Eye (tissue), 1 donor: ENCODE measurements at places on chromosomes 7 and 10.
A peak's percentile ranks its signal among the peaks of the same experiment; 100 is the strongest.

DNA sequence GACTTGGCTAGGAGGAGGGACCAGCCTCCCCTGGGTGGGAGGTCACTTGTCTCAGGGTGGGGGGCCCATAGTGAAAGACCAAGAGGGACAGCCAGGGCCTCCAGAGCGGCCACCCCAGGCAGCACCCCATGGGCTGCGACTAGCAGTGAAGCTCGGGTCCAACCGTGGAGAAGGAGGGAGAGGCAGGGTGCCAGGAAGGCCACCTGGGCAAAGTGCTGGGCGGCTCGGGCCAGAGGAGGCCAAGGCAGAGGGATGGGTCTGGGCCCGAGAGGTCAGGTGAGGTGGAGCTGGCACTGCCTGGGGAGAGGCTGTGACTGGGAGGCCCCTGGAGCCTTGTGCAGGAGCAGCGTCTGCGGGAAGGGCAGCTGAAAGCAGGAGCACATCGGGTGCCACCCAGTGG is 41.8 kb downstream of the CLRN3 start:
- no peak for DNase-seq

DNA sequence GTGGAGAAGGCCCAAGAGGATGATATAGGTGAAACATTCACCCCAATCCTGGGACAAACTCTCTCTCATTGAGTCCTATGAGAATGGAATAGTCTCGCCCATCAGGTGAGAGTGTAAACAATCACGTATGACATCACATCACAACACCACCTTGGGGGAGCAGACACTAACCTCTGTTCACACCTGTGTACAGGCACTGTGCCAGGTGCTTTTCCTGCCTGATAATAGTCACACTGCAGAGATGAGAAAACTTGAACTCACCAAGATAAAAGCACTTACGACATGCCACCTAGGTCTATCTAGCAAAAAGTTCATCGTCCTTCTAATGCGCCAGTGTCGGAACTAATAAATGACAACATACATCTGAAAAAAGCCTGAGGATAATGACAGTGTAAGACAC is 187.8 kb downstream of the FAM107B start:
- no peak for DNase-seq

- no peak for DNase-seq
These were observed 24.1 kb upstream of the C10orf71 start for GRCh38 chr10:49274886-49275285.

DNA sequence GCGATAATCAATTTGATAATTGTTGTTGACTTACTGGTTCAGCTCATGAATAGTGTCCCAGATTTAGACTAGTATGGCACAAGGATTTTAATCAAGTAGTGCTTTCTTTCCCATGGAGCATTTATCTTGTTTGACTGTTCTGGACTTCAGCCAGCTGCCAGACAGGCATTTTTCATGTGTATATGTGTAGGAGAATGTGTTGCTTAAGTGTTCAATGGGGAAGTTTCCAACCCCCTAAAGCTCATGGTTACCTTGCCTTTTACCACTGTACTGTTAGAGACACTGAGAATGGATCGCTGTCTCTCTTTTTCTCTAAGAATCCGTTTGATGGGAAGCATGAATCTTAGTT is 103.9 kb downstream of the LRRC4 start:
- peak; percentile 17 for DNase-seq

GRCh38 chr10:72466018-72466417 is 111.3 kb upstream of the DNAJB12 start:
- DNase-seq: no peak

DNA sequence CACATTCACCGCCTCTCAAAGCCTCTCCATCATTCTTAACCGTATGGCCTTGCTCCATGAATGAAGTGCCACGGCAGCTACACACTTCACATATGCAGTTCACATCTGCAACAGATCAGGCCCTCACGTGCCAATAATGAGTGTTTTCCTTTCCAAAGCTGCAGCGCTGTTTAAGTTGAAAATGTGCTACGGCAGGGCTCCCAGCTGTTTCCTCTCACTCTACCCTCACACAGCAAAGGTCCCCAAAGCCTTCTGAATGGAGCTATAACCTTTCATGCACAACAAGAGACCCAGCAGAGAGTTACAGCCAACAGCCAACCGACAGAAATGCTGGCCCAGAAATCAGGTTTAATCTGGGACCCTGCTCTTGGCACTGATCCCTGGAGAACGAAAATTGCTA is 236.1 kb downstream of the ELMO1 start:
- DNase-seq: peak; percentile 61

DNA sequence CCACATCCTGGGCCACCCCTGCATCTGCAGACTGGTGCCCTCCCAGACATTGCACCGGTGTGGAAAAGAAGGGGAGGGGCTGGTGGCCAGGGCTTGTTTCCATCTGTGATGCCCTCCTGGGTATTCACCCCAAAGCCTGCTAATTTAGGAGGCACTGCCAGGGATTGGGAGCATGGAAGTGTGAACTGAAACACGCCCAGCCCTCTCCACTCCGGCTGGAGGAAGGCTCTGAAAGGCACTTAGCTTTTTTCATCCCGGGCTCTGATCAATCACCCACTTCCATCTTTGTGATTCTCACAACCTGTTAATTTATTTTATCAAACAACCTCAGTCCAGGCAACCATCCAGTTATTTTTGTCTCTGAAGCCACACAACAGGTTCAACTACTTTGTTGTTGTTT is 20.9 kb upstream of the CPXM2 start:
- no peak for DNase-seq

DNA sequence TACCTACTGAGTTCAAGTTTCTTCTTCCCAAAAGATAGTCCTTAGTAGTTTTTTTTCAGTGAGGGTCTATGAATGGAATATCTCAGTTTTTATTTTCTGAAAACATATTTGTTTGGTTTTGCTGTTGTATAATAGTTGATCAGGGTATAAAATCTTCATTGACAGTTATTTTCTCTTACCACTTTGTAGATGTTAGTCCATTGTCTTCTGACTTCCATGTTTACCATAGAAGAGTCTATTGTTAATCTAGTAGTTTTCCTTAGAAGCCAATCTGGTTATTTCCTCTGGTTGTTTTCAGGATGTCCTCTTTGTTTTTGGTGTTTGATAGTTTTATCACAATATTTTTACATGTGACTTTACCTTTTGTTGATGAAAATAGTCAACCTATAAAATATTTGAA is 5.5 kb upstream of the ZNF777 start:
- no peak for DNase-seq

DNA sequence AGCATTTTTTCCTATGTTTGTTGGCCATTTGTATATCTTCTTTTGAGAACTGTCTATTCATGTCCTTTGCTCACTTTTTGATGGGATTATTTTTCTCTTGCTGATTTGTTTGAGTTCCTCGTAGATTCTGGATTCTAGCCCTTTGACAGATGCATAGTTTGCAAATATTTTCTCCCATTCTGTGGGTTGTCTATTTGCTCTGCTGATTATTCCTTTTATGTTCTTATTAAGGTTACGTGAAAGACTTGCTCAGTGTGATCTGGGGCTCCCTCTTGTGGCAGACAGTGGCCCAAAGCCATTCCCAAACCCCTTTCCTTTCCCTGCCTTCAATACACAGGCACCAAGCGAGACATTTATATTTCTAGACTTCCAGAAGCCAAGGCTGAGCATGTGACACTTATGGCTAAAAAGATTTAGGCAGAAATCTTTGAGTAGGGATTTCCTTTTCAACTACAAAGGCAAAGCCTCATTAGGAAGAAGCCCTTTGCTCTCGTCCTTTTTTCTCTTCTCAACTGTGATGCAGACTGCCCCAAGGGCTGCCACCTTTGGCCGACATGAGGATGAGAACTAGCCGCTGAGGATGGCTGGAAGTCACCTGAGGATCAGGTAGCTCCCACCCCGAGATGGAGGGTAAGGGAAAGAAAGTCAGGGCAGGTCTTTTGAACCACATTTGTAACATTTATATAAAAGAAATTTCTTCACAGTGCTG is 23.6 kb downstream of the ST8SIA6 start:
- DNase-seq: peak; percentile 93

DNA sequence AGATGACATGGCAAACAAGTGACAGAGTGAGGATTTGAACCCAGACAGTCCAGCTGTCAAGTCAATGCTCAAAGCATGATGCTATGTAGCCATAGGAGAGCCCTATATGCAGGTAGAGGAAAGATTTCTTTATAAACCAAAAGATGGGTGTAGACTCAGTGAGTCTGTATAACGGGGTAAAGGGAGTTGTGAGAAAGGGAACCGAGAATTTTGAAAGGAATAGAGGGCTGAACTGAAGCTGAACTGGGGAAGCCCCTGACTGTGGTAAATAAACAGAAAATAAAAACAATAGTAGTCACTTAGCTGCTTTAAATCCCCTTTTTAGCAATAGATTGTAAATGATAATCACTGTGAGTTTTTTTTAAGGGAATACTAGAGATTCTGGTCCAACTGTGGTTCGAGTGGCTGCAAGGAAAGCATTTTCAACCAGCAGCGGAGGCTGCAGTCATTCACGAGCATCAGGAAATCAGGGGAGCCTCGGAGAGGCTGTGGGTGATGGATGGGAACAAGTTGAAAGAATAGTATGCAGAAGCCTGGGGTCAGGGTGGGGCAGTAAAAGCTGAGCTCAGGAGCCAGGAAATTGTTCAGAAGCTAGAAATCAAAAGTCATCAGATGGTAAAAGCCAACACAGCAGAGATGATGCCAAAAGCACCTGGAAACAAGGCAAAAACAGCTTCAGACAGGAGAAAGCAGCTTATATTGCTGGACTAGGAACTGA is 393.5 kb downstream of the GFRA1 start:
- DNase-seq: no peak

- no peak for DNase-seq
These were observed 74.1 kb downstream of the CRPPA start for GRCh38 chr7:16347066-16347826.

DNA sequence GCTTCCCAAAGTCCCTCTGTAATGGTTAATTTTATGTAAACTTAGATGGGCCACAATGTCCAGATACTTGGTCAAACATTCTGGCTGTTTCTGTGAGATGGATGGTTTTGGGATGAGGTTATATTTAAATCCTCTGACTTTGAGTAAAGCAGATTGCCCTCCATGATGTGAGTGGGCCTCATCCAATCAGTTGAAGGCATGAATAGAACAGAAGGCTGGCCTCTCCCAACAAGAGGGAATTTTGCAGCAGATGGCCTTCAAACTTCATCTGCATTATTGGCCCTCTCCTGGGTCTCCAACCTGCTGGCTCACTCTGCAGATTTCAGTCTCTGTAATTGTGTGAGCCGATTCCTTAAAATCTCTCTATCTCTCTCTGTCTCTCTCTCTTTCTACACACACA is 362.3 kb downstream of the GRID1 start:
- no peak for DNase-seq

DNA sequence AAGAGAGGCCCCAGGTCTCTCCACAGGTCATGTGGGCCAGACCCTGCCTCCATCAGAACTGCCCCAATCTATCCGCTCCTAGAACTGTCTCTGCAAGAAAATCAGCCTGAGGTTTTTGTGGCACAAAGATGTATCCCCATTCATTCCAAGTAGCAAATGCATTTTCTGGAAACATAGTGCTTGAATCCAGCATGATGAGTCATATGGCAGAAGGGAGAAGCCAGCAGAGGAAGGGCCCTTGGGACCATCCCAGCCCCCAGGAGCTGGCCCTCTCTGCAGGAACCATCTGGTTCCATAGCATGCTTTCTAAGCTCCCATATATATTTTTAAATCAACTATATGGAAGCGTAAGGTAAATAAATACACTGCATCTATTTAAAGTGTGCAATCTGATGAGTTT is 563.2 kb downstream of the GALNT17 start:
- DNase-seq: no peak

DNA sequence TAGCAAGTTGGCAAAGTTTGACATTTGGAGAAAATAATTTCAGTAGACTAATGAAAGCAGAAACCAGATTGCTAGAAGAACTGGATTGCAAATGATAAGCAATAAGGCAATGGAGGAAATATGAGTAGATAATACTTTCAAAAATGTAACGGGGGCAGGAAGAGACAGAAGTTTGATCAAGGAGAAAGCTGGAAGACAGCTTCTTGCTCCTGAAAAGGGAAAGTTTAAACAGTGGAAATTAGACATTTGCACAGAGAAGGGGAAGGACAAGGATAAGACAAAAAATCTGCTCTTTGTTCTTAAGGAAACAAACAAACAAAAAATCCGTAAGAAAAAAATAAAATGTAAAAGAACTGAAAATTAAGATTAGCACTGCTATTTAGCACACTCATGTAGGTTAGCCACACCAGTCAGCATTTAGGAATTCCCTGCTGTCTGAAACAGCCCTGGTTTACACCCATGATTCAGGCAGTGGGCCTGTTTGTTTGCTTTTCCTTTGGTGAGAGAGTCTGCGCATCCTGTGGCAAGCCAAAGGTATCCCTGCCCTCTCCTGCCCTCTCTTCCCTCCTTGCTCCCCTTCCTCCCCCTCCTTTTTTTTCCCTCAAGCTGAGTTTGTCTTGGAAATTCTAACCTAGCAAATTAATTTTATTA is 104.3 kb upstream of the CAV2 start:
- DNase-seq: no peak

DNA sequence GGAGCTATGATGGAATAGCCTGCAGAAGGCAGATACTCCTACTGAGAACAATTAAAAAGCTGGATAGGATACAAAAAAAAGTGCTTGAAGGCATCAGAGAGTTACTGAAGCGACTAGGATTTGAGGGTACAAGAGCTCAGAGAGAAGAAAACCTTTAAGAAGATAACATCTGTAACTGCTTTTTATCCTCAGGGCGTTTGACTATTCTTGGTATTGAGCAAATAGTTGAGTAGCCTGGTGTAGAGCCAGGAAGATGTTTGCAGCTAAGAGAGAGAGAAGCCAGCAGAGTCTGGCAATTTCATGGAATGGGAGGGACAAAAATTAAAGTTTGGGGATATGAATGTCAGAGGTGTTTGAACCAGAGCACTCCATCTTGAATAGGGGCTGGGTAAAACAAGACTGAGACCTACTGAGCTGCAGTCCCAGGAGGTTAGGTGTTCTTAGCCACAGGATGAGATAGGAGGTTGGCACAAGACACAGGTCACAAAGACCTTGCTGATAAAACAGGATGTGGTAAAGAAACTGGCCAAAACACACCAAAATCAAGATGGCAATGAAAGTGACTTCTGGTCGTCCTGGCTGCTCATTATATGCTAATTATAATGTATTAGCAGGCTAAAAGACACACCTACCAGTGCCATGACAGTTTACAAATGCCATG is 428.8 kb downstream of the SH2D4B start:
- peak; percentile 2 for DNase-seq

GRCh38 chr7:2357165-2357564 is 2.5 kb downstream of the EIF3B start:
- DNase-seq: no peak

DNA sequence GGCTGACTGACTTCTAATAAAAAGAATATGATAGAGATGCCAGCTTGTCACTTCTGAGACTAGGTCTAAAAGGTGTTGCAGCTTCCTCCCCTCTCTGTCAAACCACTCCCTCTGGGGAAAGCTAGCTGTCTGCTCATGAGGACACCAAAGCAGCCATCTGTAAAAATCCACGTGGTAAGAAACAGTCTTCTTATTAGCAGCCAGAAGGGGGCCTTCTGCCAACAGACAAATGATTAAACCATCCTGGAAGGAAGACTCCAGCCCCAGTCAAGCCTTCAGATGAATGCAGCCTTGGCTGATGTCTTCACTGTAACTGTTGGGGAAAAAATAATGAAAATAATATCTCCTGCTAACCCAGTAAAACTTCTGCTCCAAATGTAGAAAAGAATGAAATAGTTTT is 41.9 kb upstream of the DAGLB start:
- DNase-seq: no peak
